ENCODE measurements at places on chromosomes 4 and X.

GRCh38 chr4:106587558-106587957, 219.0 kb upstream of the GIMD1 start:
- DNase-seq: no peak

DNA sequence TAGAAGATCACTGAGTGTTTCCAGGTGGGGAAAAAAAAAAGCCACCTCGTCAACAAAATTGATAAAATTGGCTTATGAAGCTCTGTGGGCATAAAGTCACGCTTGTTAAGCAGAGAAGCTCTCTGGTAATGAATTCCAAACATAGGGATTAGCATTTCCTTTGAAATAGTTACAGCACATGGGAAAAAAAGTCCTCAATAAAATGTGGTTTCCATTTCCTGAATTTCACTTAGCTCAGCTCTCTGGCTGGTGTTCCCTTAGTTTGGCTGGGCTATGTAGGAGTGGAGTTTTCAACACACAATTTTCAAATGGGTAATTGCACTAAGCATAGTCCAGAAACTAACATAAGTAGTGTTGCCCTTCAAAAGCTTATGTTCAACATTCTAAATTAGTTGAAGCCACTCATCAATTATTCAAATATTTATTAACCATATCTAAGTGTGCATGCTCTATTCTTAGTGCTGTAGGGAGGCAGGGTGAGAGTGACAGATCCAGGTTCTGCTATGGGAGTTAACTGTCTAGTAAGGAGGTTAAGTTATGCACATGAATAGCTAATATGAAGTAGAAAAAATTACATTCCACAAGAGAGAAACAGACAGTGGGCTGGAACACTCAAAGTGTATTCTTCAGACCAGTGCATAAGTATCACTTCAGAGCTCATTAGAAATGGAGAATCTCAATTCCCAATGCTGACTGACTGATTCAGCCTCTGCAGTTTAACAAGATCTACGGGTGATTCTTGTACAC, 445.7 kb downstream of the SMARCA1 start:
- no peak for DNase-seq

GRCh38 chrX:3550160-3550751, 163.2 kb downstream of the PRKX start:
- no peak for DNase-seq

- no peak for DNase-seq
Observed at GRCh38 chrX:140439476-140439875, 65.4 kb downstream of the SOX3 start.

- DNase-seq: no peak
Observed at GRCh38 chr4:136203199-136203598, 1329.1 kb downstream of the PCDH18 start.

DNA sequence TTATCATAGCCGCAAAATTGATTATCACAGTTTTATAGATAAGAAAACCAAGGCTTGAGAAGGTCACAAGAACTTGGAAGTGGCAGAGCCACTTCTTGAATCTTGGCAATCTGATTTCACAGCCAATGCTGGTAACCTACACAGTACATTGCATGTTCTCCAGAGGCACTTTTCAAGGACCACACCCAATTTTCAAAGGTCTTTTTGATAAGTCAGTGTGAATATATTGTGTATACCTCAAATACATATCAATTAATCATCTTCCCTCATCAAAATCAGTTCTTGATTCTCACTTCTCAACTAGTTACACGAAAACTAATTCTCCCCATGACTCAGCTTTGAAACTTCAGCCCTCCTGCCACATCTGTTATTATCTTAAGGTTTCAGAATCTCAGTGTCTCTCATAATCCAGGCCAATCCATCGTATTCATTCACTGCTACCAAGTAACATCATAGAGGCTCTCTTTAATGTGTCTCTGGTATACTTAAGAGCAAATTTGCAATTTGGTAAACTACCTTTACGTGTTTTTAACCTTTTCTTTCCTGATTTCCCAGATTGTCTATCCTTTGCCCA, 16.8 kb downstream of the CAMK2D start:
- no peak for DNase-seq

DNA sequence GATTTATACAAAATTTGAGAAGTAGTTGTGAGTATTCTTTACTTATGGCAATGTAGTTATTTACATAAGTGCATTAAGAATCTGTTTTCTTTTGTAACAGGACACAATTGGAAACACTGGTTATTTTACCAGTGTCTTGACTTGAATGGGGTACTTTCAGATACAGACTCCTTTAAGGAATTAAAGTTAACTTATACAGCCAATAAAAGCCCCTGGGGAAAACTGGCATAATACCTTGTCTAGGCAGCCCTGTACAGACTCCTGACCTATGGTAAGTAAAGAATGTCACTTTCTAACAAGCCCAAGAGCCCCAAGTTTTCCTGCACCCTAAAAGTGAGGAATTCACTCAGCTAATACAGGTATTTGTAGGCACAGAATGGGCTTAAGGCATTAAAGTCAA, 241.8 kb downstream of the CPXCR1 start:
- no peak for DNase-seq

DNA sequence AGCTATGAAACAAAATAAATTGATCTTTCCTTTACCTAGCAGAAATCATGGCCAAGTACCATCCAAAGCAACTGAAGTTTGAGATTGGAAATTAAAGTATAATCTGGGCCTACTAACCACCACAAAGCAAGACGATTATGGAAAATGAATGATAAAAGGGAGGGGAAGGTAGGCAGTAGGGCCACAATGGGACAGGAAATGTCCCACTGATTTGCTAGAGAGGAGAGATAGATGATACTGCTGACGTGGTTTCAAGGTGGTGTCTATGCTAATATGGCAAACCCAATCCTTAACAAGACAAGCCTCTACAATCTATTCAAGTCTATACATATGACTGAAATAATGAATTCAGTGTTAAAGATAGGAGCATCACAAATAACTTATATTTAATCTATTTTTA, 6.1 kb downstream of the TMPRSS11F start:
- DNase-seq: no peak
